ENCODE measurements at places on chromosomes 4 and X. TPM values are rescaled to one million over a fixed set of nuclear protein-coding genes. Genes with fewer than 3 reads are reported as not detected.

Gene MAGEC1
- not detected for total RNA-seq

DNA sequence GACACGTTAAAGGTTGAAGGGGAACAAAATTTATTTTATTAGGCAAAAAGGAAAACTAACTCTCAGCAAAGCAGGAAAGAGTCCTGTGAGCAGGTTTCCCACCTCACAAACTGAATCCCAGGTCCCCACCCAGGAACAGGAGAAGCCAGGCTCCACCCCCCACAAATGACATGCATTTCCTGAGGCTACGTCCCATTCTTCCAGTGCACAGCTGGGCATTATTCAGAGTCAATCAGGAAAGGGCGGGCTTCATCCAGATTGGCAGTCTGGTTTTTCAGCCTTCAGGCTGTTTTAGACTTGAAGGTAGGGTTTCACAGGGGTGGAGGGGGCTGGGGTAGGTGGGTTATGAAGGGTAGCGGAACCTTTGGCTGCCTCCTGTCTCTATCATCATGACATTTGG is 11.9 kb upstream of the ASIC5 start:
- no peak for DNase-seq

GRCh38 chr4:55722132-55722531 is 86.0 kb upstream of the NMU start:
- no peak for DNase-seq

- DNase-seq, result no peak
These were observed 32.5 kb downstream of the FGFBP1 start for GRCh38 chr4:15906020-15906443.

DNA sequence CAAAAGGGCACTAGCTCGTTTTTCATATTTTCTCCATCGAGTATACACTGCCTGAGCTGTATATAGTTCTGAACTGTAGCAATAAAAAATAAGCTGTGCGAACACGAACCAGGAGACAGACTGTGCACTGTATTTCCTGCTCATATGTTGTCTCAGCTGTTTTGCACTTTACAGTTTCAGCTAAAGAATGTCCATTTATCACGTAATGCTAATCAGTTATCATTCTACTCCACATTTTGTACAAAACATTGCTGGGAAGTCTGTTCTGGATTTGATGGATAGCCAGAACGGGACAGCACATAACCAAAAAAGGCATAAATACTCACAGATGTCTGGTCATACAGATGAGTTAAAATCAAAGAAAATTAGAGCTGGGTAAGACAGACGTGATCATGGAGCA is 315.5 kb upstream of the ADGRL3 start:
- DNase-seq, result no peak

DNA sequence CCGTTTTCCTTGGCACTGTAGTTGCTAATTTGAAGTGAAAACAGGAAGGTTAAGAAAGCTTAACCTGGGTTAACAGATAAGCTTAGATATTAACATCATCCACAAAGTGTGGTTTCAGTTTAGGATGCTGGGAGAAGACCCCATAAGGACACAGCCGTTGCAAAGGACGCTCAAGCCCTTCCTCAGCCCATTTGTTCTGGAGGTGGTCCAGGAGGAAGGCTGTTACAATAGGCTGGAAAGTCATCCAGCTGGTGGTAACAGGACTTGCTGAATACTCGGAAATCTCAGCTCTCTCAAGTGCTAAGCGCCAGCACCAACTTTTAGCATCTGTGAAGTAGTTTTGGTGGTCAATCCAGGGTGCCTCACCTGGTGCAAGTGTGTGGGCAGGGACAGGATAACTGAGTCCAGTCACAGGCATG is 14.2 kb downstream of the CHST7 start:
- DNase-seq, result no peak

GRCh38 chrX:154483325-154483724 is 3.1 kb downstream of the UBL4A start:
- no peak for DNase-seq

Data from dorsolateral prefrontal cortex (tissue), 122 donors.